ENCODE measurements at places on chromosomes 11 and 22.
A peak's percentile ranks its signal among the peaks of the same experiment; 100 is the strongest.

DNA sequence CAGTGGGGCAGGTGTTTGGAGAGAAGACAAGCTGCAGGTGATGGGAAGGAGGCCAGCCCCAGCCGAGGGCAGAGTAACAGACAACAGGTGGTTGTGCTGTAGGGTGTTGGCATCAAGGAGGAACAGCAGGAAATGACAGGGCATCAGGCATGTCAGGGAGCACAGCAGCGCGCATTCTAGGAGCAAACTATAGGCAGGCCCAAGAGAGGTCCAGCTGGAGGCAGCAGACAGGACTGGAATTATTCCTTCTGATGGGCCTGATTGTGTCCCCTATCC, 13.6 kb downstream of the ADM start:
- peak; percentile 89 for DNase-seq

GRCh38 chr11:120882175-120882574, 141.7 kb upstream of the TBCEL start:
- DNase-seq: no peak

DNA sequence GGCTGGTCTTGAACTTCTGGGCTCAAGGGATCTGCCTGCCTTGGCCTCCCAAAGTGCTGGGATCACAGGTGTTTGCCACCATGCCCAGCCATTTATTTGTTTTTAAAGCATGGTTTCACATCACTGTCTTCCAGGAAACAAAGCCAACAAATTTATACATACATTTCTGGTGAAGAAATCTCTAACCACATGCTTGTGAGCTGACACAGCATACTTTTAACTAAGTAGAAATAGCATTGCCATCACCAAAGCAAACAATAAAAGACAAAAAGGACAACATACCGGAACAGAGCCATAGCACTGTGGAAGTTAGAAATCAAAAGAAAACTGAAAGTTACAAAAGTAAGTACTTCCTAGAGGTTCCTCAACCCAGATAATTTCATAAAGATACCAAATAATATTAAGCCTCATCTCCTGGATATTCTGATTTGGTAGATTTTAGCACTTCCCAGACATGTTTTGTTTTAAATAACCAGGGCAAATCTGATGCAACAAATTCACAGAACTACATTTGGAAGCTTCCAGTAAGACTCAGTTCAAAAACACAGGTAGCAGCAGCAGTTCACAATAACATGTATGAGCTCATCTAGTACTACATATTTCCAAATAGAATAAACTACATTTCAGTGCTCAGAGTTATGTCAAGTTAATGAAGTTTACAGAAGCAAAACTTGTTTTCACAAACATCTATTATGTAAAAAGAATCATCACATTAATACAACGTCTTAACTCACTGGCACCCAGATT, 70.6 kb downstream of the RRAS2 start:
- DNase-seq: no peak

DNA sequence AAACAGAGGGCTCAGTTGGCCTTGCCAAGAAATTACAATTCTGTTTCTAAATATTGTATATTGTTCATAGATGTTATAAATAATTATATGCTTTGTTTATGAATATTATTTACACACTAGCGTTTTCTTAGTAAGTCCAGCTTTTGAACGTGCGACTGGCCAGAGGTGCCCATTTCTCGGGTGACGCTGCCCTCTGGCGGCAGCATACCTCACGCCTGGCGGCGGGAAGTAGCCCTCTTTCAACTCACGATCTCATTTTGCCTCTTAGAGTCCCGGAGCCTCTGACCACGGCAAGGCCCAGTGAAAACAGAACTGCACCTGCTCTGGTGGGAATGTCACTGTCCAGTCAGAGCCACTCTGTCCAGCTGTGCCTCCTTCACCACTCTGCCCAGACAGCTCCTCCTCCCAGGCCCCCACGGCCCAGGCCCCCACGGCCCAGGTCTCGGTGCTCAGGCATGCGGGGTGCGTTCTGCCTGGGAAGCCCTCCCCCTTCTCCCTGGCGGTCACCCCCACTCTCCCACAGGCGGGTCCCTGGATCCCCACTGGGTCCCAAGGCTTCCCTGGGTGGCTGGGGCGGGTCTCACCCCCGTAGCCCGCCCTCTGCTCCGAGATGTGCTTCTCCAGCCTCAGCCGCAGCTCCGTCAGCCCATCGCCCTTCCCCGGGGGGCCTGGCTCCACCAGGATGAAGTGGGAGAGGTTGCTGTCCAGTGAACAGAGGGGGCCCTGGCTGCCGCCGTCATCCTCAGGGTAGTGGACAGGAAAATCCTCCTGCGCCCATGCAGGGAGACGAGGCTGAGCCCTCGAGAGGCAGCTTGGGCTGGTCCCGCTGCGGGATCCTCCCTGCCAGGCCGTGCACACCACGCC, 19.3 kb downstream of the TSSC4 start:
- DNase-seq: no peak

DNA sequence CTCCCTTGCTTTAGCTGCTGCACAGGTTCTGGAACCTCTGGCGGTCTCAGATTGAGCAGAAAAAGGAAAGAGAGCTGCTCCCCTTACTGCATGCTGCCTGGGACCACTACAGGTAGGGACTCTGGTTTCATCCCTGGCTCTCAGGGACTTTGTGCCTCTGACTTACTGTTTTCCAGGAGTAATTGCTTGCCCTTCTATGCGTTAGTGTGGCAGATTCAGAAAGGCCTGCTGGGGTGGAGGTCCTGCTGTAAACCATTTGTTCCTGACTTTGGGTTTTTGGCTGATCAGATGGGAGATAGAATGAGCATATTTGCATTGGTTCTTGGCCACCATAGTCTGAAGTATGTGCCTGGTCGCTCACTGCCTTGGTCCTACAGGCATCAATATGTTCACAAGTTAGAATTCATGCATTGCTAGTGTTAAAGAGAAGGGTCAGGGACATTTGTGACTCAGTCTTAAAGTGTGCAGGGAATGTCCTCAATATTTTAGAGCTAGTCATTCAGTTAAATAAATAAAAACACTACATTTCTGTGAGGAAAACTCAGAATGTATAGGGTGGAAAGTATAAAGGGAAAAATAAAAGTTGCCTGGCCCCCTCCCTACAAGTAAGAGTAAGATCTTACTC, 78.0 kb downstream of the PISD start:
- no peak for DNase-seq

- DNase-seq: no peak
These were observed 114.5 kb upstream of the CRYBB3 start for GRCh38 chr22:25085156-25085555.

GRCh38 chr11:68447015-68447801, 13.3 kb upstream of the PPP6R3 start:
- peak; percentile 40 for DNase-seq

GRCh38 chr11:134731213-134731961, 319.3 kb upstream of the B3GAT1 start:
- no peak for DNase-seq

GRCh38 chr11:126098204-126098769, 35.6 kb upstream of the CDON start:
- no peak for DNase-seq

GRCh38 chr22:33020721-33021120, 37.5 kb downstream of the SYN3 start:
- no peak for DNase-seq

DNA sequence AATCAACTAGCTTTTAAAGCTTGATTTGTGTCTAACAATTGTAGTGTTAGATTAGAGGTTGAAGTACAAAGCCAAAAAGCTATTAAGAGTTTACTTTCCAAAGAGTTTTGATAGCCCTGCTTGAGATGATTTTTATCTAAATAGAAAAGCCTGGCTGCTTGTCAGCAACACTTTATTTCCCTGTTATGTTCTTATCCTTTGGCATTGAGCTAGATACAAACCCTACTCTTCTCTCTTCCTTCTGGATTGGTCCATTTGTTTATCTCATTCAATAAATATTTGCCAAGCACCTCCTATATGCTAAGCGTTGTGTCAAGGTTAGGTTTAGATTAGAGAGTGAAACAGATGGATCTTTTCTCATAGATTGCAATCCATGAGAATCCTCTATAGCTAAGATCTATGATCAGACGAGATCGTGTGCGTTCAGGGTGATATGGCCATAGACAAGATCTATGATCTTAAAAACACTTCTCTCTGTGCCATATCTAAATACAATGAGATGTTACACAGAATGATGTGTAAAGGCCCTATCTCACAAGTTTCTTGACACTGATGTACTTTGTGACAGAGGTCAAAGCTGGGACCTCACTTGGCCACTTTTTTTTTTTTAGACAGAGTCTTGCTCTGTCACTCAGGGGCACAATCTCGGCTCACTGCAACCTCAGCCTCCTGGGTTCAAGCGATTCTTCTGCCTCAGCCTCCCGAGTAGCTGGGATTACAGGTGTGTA, 57.8 kb downstream of the CTNND1 start:
- DNase-seq: no peak

DNA sequence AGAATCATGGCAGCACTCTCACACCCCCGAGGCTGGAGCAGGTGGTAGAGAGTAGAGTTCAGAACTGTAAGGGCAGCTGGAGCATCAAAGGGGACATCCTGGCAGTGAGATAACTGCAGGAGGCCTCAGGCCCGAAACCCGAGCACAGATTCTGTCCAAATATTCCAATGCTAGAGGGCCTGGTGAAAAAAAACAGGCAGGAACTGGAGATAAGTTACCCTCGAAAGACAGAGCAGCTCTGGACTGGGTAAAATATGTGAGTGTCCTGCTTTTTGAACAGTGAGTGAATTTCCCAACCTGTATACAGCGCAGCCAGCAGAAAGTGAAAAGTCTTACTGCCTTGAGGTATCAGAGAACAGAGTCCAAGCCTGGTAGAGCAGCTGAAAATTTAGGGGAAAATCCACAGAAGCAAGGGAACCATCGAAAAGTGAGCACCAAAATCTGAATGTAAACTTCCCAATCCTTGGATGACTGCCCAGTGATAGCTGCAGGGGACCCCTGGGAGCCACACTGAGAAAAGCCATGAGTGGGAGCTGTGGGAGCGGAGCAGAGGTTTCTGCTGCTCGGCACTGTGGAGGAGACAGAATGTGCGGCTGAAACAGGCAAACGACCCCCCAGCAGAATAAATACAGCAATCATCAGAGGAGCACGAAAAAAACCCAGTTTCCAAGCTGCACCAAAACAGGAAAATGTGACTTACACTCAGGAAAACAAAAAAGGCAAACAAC, 50.6 kb downstream of the WNT11 start:
- DNase-seq: no peak

DNA sequence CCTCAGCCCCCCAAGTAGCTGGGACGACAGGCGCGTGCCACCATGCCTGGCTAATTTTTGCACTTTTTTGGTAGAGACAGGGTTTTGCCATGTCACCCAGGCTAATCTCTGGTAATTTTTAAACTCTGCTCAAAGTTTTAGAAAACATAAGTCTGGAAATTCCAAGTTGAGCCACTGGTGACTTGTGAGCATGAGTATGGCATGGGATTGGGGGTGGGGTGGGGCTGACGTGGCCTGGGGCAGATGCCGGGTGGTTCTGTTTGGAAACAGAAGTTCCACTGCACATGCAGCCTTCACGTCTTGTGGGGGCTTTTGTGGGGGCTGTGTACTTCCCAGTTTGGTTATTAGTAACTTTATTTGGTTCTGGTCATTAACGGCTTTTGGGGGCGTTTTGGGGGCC, 67.3 kb downstream of the PTPRJ start:
- no peak for DNase-seq

- no peak for DNase-seq
These were observed 14.0 kb downstream of the B3GAT1 start for GRCh38 chr11:134398079-134398444.

- DNase-seq: no peak
These were observed 626 bp downstream of the DNAL4 start for GRCh38 chr22:38793317-38793716.

- DNase-seq: no peak
These were observed 119.5 kb downstream of the APOL5 start for GRCh38 chr22:35837101-35837727.

GRCh38 chr22:45889539-45890350, 87.2 kb downstream of the WNT7B start:
- no peak for DNase-seq

DNA sequence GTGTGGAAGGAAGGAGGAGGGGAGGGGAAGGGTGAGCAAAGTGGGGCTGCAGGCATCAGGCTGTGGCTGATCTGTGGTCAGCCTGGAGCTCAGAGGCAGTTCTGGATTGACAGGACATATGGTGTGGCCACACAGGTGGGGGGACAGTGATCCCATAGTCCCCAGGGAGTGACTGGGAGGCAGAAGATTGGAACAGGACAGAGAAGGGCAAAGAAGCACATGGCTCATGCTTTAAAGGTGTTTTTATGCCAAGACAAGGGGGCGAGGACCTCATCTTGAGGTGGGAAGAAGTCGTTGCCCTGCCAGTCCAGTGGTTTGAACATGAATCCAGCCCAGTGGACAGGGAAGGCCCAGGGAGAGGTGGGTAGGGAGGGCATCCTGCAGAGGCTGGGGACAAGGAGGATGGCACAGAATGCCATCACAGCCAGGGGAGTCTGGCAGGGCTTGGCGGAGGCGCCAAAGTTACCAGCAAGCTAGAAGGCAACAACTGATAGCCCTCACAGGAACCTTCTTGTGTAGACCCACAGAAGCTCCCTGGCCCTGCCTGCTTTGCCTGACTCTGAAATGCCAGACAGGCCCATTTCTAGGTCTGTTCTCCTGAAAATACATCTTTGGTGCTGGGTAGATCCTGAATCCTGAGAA, 3.1 kb downstream of the BET1L start:
- DNase-seq: no peak
